ENCODE measurements at places on chromosomes 3 and 15. TPM values are rescaled to one million over a fixed set of nuclear protein-coding genes. Genes with fewer than 3 reads are reported as not detected.

GRCh38 chr15:25175789-25176615 lies 221.2 kb downstream of the SNRPN start:
- no peak for DNase-seq

The FAM107A gene
- polyA plus RNA-seq = 0.72 TPM

- DNase-seq = no peak
Measured at GRCh38 chr3:43707266-43707665, 16.5 kb downstream of the ABHD5 start.

The CLN6 gene
- 19.5 TPM for polyA plus RNA-seq

DNA sequence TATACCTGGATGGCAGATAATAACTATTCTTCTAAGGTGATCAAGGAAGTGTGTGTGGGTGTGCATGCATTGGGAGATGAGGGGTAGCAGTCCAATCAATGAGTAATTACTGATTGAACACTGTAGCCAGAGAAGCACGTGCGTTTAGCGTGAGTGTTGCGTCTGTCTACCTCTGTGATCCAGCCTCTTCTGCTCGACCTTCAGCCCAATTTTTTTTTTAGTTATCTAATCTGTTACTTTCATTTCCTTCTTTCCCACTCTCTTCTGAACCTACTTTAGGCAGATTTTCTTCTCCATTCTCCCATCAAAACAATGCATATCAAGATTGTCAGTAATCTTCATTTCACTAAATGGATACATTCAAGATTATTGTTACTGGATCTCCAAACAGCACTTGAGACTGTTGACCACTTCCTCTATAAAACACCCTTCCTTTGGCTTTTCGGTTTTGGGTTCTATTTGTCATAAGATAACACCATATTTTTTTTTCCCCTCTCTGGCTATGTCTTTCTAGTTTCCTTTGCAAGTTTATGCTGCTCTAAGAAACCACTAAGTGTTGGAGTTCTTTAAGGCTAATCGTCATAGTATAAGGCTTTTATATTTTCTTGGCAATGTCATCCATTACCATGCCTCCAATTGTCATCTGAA lies 41.0 kb downstream of the MCTP2 start:
- DNase-seq = no peak

The PLCH1 gene
- 0.32 TPM for polyA plus RNA-seq

- no peak for DNase-seq
Measured at GRCh38 chr15:73694419-73694818, 10.2 kb downstream of the CD276 start.

The CORO2B gene
- polyA plus RNA-seq = 4.4 TPM

GRCh38 chr15:68404056-68404798 lies 27.7 kb downstream of the ITGA11 start:
- DNase-seq = no peak

- DNase-seq = no peak
Measured at GRCh38 chr15:67296188-67296587, 41.6 kb downstream of the IQCH start.

GRCh38 chr3:15331072-15331605 lies 1.2 kb downstream of the SH3BP5 start:
- DNase-seq = no peak

DNA sequence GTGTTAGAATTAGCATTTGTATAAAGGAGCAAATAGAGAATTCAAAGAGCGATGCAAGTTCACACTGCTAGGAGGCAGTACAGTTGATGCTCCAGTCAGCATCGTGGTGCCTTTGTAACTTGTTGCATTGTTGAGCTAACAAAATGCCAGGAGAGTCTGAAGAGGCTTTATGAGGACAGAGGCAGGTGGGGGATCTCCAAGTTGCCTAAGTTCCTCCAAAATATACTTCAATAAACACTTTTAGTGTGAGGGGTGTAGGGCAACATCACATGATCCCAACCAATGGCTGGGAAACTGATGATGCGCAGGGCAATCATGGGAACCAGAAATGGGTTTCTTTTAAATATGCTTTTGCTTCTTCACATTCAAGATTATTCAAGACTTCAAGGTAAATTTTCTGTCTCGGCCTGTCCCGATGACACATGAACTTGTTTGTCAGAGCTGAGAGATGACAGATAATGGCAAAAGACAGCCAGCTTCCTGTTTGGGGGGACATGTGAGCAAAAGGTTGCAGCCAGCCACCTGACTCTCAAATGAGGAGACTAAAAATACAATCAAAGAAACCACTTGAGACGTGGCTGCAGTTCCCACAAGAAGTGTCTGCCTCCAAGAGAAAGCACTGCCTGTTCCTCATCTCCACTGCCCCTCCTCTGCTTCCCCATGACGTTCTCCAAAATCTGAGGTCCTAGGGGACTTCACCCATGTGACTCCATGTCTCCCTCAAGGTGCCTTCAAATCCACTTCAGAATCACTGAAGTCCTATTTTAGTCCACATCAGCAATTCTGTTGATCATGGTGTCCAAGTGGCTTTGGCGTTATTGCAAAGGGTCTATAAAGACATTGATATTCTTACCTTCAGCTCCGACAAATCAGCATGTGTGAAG lies 39.3 kb downstream of the KLHL6 start:
- no peak for DNase-seq

DNA sequence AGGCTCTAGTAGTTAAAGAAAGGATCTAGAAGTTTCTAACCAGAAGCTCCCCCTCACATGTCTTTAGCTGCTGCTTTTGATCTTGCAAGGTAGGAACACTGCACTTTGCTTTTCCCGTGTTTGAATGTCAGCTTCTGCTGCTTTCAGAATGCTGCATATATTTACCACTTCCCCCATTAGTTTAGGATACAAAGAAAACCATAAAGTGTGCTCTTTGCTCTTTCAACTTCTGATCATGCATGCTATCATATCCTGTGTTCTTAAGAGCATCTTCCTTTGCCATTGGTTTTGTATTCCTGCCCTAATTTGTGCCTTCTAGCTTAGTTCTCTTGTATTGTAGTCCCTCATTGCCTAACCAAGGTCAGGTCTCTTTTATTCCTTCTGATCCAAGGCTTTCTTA lies 43.3 kb downstream of the ZNF609 start:
- no peak for DNase-seq

GRCh38 chr3:48344867-48345507 lies 11.5 kb upstream of the SPINK8 start:
- DNase-seq = no peak

DNA sequence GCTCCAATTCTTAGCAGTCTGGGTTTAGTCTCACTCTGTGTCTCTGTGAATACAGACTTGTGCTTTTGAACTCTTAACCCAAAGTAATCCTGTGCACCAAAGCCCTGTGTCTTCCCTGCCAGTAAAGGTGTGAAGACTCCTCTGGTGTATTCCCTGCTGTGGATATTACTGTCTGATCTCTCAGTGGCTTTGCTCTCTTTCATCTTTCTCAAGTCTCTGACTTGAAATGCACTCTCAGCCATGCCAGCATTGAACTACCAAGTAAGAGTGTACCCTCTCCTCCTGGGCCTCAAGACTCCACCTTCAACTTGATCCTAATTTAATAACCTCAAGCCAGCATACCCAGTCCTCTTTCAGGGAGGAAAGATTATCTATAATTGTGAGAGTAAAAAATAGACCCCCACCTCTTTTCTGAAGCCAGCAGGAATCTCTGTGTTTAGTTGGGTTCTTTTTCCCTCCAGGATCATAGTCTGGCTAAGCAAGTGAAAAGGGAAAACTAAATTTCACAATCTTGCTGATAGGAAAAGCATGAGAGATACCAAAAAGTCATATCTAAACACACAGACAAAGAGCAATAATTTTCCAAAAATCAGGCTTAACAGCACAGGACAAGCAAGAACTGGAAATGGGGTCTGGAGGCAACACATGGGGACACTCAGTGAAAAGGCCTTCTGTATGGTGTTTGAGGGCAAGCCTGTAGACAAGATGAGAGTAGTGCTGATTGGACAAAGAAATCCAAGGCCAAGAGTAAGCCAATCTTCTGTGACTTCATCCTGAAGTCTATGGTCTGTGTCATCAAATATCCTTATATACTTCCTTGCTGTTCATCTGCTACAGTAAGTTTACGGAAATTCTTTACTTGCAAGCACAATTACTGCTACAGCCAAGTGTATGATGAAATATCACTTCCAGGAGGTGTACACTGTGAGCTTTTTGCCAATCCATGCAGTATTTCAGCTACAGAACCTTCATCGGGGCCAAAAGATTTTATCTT lies 296.1 kb upstream of the TGFBR2 start:
- no peak for DNase-seq

DNA sequence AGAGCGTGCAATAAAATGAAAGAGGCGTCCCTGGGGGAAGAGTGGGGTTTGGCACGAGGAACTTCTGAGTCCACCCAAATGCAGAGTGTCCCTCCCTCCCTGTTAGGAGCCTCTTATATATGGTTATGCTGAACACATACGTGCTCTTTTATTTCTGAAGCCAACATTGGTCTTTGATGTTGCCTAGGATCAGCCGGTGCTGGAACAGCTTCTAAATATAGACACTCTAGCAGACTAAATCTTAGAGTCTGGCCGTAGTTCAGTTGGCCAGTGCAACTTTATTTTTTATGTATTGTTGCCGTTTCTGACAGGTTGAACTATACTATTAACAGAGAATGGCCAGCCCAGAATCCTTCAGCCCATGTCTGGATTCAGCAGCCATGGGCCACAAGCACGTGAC lies 128.7 kb downstream of the GHSR start:
- DNase-seq = no peak

The CA12 gene
- 0.75 TPM for polyA plus RNA-seq

- DNase-seq = no peak
Measured at GRCh38 chr15:60397772-60398445, at the start of gene ANXA2. TSS of gene ANXA2 (minus strand) at chr15:60397986. CDS start at chr15:60386075, 11,911 bp downstream.

DNA sequence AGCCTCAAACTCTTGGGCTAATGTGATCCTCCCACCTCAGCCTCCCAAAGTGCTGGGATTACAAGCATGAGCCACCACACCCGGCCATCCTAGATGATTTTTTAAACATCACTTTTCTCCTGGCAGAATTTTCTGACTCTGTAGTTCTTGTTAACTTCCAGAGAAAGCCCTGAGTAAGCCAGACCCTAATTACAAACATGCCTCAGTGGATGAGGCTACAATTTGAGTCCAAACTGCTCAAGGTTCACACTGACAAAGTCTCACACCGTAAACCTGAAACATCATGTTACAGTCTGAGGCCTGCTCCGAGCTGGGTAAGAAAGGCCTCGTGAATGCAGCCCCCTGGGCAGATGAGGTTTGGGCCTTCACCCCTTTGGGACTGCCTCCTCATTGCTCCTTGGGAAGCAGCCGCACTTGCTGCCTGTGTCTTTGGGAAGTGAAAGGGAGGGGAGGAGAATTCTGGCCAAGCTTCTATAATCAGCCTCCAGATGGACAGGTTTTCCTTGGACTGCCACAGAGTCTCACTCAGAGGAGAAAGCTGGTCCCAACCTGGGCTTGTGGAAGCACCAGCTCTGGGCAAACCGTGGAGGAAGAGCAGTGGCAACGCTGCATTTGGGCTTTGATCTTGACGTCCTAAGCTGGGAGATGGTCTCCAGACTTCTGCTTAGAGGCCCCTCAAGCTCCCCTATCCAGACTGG lies 46.0 kb downstream of the CA12 start:
- DNase-seq = no peak
